AG08395 (cell line): ENCODE measurements at places on chromosomes 6 and 20.

GRCh38 chr6:117143647-117144046 is 121.7 kb upstream of the VGLL2 start:
- no peak for DNase-seq

DNA sequence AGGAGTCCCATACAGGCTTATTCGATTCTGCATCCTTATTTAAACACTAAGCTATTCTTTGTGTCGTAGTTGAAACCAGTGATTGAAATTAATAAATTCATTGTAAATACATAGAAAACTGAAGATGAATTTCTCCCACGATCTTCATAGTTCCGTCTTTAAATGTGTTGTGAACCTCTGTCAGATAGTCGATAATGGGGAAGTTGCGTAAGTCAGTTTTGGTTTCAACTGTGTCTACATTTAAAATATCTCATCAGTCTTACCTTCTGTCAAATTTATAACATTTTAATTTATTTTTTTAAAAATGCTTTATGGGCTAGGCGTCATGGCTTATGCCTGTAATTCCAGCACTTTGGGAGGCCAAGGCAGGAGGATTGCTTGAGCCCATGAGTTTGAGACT is 12.7 kb downstream of the STX11 start:
- no peak for DNase-seq

- DNase-seq, result no peak
Observed at GRCh38 chr6:68040312-68040778, 594.7 kb upstream of the ADGRB3 start.

DNA sequence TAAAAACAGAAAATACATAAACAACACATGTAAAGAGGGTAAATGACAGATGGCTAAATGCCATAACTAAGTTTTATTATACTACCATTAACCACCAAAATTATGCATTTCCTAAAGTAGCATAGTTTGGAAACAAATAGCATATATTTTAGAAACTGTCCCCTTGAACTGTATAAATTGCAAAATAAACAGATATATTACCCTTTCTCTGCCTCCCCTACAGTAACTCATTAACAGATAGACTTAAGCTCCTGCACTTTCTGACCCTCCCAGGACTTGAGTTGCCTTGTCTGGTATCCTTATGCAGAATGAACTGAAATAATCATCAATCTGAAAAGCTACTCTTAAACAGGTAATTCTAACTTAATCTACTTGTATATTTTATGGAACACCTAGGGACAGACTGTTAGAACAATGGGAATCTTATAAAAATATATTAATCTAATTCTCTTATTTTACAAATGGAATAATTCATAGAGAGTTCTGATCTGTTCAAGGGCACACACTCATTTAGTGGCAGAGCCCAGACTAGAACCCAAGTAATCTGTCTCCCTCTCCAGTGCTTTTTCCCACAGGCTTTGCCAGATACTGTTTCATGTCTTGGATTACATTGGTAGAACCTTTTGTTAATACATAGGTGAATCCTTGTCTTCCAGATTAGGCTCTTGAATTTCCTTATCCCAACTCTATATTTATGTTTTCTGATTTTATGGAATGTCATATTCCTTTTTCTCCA is 50.6 kb upstream of the LOC128125822 start:
- DNase-seq, result no peak

DNA sequence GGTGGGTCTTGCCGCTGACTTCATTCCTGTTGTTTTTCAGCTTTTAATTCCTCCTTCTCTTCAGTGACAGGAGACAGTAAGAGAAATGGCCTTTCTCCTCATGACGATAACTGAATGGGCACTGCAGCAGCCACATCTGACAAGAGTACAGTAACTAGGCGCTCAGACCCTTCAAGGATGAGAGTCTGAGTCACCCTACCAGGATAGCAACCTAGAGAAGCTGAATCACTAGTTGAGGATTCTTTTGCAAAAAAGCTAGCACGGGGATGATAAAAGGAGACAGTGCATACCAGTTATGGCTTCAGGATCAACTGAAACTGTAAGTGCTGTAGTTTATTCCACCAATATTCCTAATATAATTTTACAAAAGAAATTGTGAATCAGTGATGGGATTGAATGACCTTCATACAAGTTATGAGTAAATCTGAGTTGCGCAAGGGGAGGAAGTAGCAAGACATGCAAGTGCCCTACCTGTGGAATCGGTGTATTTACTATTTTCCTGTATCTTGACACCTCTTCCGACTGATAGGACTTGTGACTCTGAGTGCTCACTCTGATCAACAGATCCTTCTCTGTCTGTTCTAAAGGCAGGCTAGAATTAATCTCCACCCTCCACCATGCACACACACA is 161.8 kb upstream of the GRIK2 start:
- no peak for DNase-seq

DNA sequence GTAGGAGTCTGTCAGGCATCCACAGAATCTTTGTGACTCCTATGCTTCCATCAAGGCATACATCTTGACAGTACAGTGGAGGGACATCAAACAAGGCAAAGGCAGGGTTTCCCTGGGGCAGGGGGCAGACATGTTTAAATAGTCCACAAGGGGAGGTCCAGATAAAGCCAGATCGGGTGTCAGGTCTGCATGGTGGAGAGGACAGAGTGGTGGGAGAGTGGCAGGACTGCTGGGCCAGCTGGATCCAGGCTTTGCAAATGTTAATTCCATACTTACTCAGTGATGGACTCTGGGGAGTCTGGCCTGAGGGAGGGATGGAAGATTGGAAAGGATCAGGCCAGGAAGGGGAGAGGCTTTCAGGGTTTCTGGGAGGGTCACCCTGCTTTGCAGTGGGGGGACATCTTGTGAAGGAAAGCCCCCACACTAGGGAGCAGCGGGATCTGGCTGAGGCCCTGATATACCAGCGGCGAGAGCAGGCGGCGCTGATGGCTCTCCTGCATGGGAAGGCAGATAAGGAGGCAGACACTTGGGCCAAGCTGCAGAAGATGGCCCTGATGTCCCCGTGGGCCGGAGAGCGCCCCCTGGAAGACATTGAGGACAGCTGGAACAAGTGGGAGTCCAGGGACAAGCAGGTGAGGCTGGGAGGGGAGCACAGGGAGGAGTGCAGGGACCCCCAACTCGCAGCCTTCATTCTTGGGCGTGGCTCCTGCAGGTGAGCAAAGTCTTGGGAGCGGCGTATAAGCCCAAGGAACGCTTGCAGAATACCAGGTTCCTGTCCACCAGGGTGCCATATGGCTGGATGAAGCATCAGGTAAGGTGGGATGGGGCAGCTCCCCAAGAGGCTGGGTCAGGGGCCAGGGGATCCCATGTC is 44.6 kb downstream of the SUN5 start:
- no peak for DNase-seq

DNA sequence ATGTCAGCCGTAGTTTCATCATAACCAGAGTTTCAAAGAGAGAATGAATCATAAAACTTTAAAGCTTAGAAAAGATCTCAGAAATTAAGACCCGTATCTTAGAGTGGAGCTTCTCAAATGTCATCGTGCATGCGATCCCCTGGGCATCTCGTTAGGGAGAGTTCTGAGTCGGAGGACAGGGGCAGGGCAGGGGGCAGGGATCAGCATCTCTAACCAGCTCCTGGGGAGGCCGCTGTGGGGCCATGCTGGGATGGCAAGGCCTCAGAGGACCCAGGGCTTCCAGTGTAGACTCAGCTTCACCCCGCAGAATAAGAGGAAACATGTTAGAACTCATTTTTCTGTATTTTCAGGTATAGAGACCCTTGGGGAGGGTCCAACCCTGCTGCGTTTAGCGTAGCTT is 72.0 kb upstream of the AFDN start:
- no peak for DNase-seq

DNA sequence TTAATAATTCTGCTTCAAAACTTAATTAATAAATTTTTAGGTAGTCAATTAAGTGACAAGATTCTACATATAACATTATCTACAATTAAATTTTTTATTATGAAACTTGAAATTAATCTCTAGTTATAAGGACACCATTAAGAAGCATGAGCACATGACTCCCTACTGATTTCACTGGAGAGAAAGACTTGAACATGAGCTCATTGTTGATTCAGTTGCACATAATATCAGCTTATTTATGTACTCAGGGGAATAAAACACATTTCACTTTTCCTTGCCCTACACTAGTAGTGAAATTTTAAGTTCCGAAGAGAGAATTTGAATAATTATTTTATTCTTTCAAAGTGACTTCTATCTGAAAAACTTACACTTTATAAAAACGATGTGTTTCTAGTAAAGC is 370.2 kb upstream of the EPHA7 start:
- no peak for DNase-seq

DNA sequence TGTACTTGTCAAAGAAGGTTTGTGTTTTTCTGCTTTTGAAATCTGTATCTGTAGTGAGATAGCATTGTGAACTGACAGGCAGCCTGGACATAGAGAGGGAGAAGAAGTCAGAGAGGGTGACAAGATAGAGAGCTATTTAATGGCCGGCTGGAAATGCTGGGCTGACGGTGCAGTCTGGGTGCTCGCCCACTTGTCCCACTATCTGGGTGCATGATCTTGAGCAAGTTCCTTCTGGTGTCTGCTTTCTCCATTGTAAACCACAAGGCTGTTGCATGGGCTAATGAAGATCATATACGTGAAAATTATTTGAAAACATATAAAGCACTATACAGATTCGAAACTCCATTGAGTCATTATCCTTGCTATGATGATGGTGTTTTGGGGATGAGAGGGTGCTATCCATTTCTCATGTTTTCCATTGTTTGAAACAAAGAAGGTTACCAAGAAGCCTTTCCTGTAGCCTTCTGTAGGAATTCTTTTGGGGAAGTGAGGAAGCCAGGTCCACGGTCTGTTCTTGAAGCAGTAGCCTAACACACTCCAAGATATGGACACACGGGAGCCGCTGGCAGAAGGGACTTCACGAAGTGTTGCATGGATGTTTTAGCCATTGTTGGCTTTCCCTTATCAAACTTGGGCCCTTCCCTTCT is 18.4 kb downstream of the CD83 start:
- no peak for DNase-seq

- DNase-seq, result no peak
Observed at GRCh38 chr6:28555136-28555535, 29.5 kb downstream of the GPX5 start.

DNA sequence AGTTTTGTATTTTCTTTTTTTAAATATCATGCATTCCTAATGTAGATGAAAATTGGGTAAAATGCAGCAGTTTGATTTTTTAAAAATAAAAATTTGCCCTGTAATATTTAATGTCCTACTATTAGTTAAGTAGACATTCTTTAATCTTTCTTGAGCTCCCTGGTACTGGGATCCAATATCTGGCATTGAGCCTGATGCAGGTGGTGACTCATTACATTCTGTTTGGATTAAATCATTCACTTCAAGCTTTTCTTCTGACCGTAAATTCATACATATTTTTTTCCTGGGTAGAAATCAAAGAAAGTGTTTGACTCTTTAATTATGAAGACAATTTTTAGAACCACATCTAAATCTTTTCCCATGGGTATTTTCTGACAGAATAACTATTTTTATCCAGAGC is 768.8 kb upstream of the SLC35B3 start:
- peak; percentile 16 for DNase-seq

DNA sequence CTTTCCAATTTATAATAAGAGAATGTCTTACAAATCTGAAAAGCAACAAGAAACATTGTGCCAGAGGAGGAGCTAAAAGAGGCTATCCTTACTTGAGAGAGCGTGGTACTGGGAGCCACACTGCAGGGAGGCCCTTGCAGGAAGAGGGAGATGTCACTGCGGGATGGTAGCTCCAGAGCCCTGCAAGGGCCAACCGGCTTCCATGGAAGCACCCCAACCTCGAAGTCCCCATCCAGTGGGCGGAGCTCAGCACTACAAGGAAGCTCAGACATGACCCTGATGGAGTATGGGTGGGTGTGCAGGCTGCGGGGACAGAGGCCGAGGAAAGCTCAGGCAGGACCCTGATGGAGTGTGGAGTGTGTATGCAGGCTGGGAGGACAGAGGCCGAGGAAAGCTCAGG is 57.8 kb upstream of the RPS6KA2 start:
- DNase-seq, result no peak

DNA sequence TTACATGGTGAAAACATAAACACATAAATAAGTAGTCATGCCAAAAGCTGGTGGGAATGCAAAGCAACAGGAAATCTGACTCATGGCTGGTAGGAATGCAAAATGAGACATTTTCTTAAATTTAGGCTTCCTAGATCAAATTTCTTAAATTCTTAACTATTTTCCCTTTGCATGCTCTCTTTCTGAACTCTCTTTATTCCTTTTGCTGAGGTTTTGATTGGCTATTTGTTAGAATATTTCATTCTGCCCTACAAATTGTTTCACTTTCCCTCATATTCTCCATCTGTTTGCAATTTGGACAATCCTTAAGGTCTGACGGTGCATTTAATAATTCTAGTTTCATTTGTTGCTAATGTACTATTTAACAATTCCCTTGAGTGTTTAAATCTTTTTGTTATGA is 437.5 kb upstream of the RGS17 start:
- DNase-seq, result no peak

DNA sequence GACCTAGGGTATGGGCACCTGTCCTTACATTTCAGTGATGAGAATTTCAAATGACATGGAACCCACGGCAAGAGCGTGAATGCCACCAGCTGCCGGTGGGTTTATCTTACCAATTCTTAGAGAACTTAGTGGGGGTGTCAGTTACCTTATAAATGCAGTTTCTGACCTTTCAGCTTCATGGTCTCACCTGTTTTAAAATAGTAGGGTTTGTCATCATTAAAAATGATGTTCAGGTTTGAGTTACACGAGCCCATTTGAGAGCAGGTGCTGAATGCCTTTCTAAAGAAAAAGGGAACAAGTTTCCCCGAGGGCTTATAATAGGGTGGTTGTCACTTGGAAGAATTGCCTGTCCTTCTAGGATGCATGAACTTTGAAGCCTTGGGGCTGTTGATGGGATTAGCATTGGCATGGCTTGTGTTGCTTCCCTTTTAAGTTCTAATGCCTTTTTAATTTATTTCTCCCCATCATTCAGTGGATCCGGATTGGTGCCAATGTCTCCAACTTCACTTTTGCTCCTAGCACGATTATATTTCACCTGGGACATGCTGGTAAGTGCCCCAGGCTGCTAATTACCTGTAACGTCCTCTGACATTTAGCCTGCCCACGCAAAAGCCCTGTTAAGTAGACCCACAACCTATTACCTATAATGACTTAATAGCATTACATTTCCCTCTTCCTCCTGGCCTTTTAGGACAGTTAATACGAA is 27.9 kb downstream of the GHRH start:
- DNase-seq, result no peak

- no peak for DNase-seq
Observed at GRCh38 chr20:41247523-41248367, 69.8 kb downstream of the ZHX3 start.

DNA sequence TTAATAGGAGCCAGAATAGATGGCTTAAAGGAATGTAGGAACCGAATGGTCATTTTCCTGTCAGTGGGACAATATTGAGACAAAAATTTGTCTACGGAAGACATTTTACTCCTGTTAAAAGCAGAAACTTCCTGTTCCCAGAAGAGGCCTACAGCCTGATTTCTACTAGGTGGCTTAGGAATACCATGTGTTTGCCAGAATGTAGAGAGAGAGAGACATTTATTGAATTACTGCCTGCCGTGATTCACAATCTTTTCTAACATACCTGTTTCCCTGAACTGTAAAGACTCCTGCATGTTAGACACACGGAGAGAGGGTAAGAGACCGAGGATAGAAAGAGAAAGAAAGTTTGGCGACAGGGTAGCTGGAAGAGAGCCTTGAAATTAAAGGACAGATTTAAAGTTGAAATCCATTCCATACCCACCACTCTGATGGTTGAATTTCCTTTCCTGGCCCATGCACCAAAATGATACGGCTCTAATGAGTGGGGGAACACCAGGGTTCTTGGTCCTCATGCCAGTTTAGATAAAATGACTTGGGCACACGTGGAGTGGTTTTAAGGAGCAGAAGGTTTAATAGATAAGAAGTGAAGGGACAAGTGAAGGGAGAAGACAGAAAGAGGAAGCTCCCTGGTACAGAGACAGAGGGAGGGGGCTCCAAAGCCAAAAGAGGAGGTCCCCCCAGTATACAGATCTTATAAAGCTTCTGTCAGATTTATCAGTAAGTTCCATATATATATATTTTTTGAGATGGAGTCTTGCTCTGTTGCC is 22.5 kb downstream of the NCOA3 start:
- no peak for DNase-seq
